Smooth muscle cell of the pulmonary artery (primary cell): ENCODE measurements at places on chromosomes 7 and 10. TPM values are rescaled to one million over a fixed set of nuclear protein-coding genes. Genes with fewer than 3 reads are reported as not detected.

The FXYD4 gene
- total RNA-seq = not detected in 2 replicates

The CYP3A5 gene
- not detected in 2 replicates for total RNA-seq

The VSTM2A gene
- not detected in 2 replicates for total RNA-seq

The FOXI2 gene
- not detected in 2 replicates for total RNA-seq

The ASIC3 gene
- total RNA-seq = 0.26 TPM in 2 replicates

The EBLN1 gene
- total RNA-seq = not detected in 2 replicates
